ENCODE measurements at places on chromosomes 4 and X. TPM values are rescaled to one million over a fixed set of nuclear protein-coding genes. Genes with fewer than 3 reads are reported as not detected.

TCP11X2 gene
- total RNA-seq: not detected

GAGE2A gene
- total RNA-seq: not detected

FBXW7 gene
- 4.6 TPM for total RNA-seq

ZFP42 gene
- not detected for total RNA-seq

POF1B gene
- total RNA-seq: 2.1 TPM

VSIG1 gene
- 0.20 TPM for total RNA-seq

XAGE2 gene
- not detected for total RNA-seq

UGT8 gene
- 0.12 TPM for total RNA-seq

H2BW2 gene
- not detected for total RNA-seq

CCKAR gene
- not detected for total RNA-seq

ANK2 gene
- total RNA-seq: 0.72 TPM

Data from A549 treated with Hydrocortisone at 1 μM for 4 hours (cell line).